ENCODE measurements at places on chromosomes 4 and X.

GRCh38 chr4:139581096-139581495, 25.1 kb upstream of the SETD7 start:
- DNase-seq, result no peak

- DNase-seq, result no peak
These were observed 1.1 kb downstream of the ITGB1BP2 start for GRCh38 chrX:71302461-71303213.

- no peak for DNase-seq
These were observed 157.1 kb upstream of the LNX1 start for GRCh38 chr4:53748328-53748772.

DNA sequence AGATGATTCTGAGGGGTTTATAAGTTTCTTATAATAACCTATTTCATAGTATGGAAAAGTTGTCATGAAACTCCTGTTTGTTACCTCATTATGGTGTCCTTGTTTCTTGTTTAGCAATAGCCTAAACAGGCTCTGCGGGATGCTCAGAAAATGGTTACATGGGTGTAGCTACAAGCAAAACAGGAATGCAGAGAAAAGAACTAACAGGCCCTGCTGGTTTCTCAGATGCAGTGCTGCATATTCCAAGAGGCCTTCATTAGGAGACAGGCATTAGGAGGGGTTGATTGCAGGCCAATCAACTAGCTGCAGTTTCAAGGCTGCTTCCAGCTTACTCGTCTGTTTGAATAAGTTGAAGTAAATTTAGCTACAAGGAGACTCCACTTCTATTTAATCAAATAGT, 37.6 kb upstream of the HPGD start:
- DNase-seq, result no peak

DNA sequence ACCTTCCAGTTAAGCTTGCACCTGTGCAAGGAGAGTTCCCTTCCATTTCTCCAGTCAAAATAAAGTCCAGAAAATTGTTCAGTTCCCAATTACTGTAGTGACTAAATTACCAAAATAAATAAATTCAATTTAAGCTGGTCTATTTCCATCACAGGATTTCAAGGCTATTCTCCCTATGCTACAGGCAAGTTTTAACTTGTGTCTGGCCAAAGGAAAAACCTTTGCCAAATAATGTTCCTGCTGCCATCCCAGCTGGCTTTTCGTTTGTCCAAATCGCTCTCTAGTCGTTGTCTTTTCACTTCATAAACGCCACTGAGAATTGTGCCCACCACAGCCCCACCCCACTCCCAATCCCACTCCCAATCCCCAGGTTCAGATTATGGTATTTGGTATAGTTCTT, 2.4 kb downstream of the KCTD8 start:
- DNase-seq, result no peak

GRCh38 chrX:49746306-49746705, 50.5 kb upstream of the PAGE1 start:
- no peak for DNase-seq

- no peak for DNase-seq
These were observed 49.2 kb downstream of the SETD7 start for GRCh38 chr4:139506774-139507173.

- DNase-seq, result no peak
These were observed 385.6 kb upstream of the FGF16 start for GRCh38 chrX:77061545-77061944.

DNA sequence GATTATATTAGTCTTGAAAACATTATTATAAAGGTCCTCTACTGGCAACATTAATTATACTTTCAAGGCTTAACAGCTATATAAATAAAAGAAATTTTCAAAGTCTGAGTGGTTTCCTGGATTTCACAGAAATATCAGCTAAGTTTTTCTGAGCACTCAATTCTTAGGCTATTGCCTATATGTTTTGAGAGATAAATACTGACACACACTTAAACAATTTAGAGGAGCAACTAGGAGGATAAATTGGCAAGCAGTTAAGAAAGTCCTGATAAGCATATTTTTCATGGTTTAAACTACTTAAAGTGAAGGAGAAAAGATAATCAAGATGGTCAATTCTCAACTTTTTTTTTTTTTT, 2.7 kb upstream of the MGARP start:
- no peak for DNase-seq

- DNase-seq, result no peak
These were observed 1710.3 kb upstream of the PCDH7 start for GRCh38 chr4:29009908-29010307.
